ENCODE measurements at places on chromosomes 6 and 20.

DNA sequence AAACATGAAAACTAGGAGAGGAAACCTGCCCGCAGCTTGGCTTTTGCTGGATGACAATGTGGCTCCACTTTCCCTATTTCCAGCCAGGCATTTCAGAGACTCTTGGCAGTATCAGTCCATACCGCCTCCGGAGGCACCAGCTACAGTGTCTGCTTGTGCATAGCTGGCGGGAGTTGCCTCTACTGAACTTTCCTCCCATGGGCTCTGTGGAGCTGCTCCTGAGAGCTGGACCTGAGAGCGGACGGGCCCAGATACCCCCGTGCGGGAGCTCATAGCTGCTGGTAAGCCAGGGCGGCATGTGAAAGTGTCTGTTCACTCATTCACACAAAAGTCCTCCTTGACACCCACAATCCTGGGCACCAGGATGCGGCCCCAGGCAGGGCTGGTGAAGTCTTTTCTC is 130.3 kb upstream of the PMEPA1 start:
- DNase-seq, result no peak

DNA sequence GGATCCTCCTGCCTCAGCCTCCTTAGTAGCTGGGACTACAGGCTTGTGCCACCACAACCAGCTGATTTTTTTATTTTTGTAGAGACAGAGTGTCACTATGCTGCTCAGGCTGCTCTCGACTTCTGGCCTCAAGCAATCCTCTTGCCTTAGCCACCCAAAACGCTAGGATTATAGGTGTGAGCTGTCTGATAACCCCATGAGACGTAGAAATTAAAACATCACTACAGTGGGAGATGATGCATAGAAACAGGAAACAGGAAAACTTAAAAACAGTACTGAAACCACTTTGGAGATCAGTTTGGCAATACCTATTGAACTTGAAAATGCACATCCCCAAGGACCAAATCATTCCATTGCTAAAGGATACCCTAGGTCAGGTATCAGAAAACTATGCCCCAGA is 10.8 kb downstream of the SENP6 start:
- no peak for DNase-seq

DNA sequence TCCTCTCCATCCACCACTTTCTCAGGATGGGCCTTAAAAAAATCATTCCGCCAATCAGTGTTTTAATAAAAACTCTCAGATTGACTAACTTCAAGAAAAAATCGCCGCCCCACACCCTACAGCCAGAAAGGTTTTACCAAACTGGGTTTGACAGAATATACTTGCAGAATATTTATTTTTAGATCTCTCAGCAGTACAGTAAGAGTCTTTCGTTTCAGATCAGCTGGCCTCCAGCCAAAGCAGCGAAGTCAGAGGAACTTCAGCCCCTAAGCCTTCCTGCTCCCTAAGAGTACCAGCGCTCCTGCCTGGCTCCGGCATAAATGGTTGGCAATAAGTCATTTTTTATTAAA is 24.7 kb downstream of the TBC1D7 start:
- no peak for DNase-seq

GRCh38 chr20:35978041-35978513 is 9.7 kb downstream of the CNBD2 start:
- DNase-seq, result no peak

DNA sequence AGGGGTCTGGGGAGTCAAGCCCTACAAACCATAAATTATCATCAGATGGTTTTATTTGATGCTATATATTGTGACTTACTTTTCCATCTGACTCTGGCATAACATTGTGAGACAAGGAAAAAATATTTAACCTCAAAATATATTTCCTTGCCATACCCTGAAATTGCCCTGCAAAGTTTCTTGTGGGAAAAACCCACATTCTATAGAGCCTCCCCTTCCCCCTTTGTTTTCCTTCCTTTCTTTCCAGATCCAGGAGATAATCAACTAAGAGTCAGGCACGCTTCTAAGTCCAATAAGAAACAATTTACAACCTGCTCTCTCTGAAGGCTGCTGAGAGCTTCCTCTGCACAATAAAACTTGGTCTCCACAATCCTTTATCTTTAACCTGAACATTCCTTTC is 17.5 kb upstream of the HINT3 start:
- no peak for DNase-seq

- DNase-seq, result no peak
These were observed 37.5 kb downstream of the MAP3K5 start for GRCh38 chr6:136754820-136755219.

DNA sequence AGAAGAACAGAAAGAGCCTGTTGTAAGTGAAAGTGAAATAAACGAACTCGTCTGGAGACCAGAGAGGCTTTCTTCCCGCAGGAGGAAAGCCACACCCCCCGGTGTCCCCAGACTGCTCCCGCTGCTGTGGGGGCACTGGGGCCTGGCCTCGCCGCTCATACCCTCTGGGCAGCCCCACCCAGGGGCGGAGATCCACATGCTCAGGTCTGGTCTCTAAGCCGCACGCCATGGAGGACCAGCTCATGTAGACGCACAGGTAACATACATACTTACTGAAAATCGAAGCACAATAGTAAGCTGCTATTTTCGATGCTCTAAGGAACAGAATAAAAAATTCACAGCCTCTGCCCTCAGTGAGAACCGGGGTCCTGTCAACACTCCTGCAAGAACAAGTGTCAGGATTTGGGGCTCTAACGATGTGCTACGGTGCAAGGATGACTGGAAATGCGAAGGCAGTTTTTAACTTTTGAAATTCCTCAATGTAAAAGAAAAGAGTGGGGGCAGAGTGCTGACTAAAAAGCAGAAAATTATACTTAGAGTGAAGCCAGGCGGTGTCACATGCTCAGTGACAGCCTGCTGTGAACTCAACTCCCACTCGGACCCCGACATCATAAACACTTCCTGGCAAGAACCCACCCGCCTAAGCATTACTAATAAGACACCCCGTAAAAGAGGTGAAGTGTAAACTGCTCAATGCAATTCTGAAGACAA is 110.5 kb downstream of the IRF4 start:
- DNase-seq, result peak; percentile 19

GRCh38 chr6:17525637-17526036 is 74.5 kb upstream of the FAM8A1 start:
- no peak for DNase-seq

DNA sequence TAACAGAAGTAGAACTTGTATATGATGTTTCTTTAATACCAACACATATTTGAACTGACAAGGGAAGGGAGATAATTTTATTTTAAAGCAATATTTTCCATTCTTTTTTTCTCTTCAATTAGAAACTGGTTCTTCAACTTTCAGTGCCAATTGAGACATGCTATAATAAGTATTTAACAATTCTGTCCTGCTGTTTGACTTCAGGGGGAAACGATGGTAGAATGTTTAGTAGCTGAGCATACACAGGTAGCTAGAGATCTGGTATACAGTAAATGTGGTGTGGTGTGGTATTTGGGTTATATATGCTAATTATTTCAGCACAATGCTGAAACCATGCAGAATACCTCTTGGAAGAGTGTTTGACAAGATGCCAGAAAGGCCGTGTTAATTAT is 156.9 kb downstream of the ARID1B start:
- DNase-seq, result no peak

DNA sequence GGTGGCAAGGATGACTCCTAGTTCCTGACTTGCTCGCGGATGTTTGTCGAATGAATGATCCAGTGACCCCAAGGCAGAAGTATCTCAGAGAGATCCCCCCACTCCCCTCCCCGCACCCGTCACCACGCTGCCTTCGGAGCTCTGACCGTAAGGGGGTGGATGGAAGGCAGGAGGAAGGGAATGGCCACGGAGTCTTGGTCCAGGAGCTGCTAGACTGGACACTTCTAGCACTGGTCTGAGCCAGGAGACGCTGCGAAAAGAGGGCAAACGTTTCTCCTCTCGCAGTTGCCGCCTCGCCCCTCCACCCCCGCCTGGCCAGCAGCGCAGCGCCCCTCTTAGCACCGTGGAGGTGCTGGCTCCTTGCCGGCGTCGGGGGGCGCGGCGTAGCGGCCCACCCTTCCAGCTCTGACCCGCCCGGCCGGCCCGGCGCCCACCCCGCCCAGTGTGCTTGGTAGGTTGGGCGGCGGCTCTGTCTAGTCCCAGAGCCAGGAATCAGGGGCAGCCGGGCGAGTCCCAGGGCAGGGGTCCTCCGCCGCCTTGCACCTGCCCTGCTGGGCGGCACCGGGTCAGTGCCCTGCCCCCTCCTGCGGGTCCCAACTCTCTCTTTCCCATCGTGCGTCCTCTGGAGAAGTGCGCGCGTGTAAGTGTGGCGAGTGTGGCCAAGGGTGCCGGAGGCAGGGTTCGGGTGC is 2.4 kb upstream of the DBNDD2 start:
- DNase-seq, result no peak

DNA sequence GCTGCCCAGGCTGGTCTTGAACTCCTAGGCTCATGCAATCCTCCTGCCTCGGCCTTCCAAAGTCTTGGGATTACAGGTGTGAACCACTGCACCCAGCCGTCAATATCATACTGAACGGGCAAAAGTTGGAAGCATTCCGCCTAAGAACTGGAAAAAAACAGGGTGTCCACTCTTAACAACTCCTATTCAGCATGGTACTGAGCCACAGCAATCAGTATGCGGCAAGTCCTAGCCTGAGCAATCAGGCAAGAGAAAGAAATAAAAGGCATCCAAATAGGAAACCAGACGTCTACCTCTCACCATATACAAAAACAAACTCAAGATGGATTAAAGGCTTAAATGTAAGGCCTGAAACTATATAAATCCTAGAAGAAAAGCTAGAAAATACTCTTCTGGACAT is 83.1 kb downstream of the FKBP5 start:
- DNase-seq, result no peak

DNA sequence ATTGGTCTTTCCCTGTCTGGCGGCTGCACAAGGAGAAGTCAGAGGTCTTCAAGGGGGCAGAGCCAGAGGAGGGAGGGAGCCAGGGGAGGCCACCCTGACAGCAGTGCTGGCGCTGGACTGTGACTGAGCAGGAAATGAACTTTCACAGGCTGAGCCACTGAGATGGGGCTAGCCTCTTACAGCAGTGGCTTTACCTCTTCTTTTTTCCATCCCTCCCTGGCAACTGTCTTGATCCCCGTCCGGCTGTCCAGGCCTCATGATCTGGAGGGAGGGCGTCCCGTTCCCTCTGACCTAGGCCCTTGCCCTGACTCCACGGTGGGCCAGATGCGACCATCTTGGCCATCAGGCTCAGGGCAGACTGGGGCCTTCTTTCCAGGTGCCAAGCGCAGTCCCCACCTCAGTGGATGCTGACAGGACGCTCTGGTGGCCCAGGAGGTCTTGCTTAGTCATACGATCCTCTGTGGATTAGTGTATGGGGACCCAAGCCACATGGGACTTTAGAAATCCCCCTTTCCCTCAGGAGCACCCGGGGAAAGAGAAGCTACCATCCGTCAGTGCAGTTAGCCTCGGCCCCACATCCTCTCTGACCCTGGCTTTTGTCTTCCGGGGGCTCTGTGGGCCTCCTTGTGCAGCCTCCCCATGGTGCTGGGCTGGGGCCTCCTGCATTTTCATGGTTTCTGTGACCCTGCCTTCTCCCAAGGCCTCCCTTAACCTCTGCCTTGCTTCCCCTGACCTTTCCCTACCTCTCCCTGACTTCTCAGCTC is 57.4 kb upstream of the CCDC167 start:
- no peak for DNase-seq

- DNase-seq, result no peak
These were observed 7.4 kb downstream of the PERP start for GRCh38 chr6:138099832-138100231.

- no peak for DNase-seq
These were observed 29.1 kb upstream of the OR2J2 start for GRCh38 chr6:29141606-29142005.

DNA sequence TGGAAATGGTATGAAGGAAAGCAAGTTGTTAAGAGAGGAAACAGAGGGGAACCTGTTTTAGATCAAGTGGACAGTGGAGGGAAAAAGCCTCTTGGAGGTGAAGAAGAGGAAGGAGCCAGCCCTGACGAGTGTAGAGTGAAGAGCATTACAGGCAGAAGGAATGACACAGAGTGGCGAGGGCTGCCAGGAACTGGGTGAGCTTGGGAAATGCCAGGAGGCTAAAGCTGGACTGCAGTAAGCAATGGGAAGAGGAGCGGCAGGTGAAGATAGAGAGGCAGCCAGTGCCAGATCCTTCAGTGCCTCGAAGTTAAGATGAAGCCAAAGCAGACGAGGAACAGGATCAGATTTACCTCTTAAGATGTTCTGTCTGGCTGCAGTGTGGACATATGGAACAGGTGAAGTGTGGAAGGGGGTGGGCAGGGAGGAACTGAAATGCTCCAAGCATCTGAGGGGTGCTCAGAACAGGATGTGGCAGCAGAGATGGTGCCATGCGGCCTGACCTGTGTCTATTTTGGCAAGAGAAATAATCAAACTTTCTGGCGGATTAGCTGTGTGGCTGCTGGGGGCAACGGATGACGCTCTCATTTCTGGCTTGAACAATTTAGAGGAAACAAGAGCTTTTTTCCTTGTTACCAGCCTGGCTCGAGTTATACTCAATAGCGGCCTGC is 748.4 kb downstream of the PTPRT start:
- no peak for DNase-seq

GRCh38 chr6:77686931-77687330 is 34.1 kb downstream of the MEI4 start:
- DNase-seq, result no peak

DNA sequence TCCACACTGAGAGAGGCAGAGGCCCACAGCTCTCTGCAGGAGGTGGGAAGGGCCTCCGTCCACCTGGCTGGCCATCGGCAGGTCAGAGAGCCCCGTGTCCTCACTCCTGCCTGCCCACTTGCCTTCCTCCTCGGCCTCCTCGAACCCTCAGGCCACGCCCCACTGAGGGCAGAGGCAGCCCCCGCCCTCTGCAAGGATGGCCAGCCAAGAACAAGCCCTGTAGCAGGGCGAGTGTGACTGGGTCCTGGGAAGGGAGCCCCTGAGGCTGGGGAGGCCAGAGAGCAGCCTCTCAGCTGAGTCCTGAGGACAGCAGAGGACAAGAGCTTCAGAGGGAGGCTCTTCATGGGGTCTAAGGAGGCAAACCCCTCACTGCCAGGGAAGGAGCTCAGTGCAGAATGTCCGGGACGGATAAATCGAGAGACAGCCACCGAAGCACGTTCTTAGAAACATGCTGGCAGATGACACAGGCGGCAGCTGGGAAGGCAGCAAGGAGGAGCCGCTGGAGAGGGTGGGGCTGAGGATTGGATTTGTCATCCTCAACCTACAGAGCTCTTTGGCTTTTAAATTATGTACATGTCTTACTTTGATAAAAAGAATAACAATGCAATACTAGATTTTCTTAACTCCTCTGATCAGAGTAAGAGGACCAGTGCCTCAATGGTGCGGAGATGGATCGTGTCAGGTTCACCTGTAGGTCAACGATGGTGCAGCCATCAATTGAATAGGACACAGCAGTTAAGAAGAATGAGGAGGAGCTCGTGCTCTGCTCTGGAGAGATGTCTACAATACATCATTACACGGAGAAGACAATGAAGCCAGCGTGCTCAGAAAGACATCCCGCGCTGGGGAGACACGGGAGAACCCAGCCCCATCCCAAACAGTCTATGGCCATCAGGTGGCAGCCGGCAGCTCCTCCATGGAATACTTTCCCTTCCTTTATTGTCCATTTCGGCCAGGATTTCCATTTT is 53.0 kb downstream of the GNAS-AS1 start:
- DNase-seq, result no peak

GRCh38 chr6:1662534-1662933 is 52.8 kb downstream of the FOXC1 start:
- no peak for DNase-seq

GRCh38 chr6:110874880-110875547 is 429 bp downstream of the AMD1 start:
- DNase-seq, result peak; percentile 31

- DNase-seq, result no peak
These were observed 1.1 kb downstream of the PFDN6 start for GRCh38 chr6:33290459-33290858.

Measured in activated gamma-delta T cell (primary cell).